ENCODE measurements at places on chromosomes 1 and 21.
A peak's percentile ranks its signal among the peaks of the same experiment; 100 is the strongest.

DNA sequence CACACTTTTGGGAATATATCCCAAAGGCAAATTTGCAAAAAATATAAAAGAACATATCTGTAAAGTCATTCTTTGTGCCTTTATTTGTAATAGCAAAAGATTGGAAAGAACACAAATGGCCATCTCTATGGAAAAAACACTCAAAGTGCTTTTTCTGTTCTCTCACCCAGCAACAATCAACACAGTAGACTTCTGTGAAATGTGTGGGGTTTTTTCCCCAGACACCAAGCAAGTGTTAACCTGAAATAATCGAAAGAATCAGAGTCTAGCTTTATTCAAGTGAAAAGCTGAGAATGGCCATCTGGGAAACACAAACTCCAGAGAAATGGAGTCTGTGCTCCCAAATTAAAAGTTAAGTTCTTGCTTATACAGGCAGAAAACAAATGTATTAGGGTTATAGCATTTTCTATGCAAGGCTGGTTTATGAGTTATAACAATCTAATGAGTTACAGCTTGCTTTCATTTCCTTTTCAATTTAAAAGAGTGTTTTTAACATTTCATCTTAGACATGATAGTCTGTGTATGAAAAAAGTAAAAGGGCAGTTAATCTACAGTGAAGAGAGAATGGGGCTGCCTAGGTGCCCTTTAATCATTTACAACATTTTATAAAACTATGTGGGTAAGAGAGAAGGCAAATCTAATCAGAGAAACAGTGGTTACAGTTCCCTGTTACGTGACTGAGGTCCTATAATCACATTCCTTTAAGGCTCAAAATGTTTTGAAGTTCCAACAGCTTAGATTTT is 46.6 kb downstream of the SLC30A7 start:
- peaks cover 28% of the 10 kb centered on the region for H3K36me3 ChIP-seq
- no peak overlapping the region for H3K27ac ChIP-seq
- H3K27me3 ChIP-seq, result no peaks in the 10 kb centered on the region
- H3K4me1 ChIP-seq, result no peaks in the 10 kb centered on the region
- no peak overlapping the region for H3K4me3 ChIP-seq
- DNase-seq, result no peak

- no peak overlapping the region for H3K27ac ChIP-seq
- DNase-seq, result no peak
- peaks cover 3% of the 10 kb centered on the region for H3K4me1 ChIP-seq
Measured at GRCh38 chr1:220511179-220511578, 16.8 kb upstream of the MARK1 start.

- H3K36me3 ChIP-seq, result no peaks in the 10 kb centered on the region
- H3K27me3 ChIP-seq, result no peaks in the 10 kb centered on the region
- no peaks in the 10 kb centered on the region for H3K4me1 ChIP-seq
- H3K4me3 ChIP-seq, result no peak overlapping the region
- DNase-seq, result no peak
Measured at GRCh38 chr1:236273358-236273757, 8.4 kb downstream of the ERO1B start.

DNA sequence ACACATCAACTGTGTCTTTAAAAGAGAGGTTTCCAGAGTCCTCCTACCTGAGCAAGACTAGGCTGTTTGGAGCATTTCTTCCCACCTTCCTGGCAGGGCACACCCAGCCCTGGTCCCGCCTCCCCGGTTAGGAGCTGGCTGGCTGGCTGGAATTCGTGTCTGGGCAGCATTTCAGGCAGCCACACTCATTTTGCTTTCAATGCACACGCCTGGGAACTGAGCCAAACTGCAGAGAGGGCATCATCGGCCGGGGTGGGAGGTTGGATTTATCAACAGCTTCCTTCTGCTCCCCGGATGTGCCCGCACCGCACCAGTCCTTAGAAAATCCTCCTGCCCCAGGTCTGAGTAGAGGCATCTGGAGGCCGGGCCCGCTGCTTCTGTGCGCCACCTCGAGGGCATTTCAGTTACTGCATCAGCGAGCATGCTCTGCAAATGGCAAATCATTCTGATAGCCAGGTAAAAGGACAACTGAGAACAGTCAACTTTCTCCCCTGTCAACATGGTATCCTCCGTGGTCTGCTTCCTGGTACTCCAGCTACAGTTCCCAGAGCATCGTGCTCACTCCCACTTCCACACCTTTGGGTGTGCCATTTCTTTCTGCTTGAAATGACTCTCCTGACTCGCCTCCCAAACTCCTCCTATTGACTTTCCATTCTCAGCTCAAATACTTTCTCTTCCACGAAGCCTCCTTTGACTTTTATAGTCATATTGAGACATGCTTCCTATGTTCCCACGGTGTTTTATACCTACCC is 20.6 kb downstream of the TCEA3 start:
- H3K27ac ChIP-seq, result peak overlapping the region; percentile 42
- DNase-seq, result peak; percentile 95
- H3K36me3 ChIP-seq, result peaks cover 5% of the 10 kb centered on the region

- peaks cover 41% of the 10 kb centered on the region for H3K4me1 ChIP-seq
- peak overlapping the region; percentile 31 for H3K27ac ChIP-seq
- no peak overlapping the region for H3K4me3 ChIP-seq
- no peak for DNase-seq
Measured at GRCh38 chr1:234866007-234866866, 256.3 kb upstream of the IRF2BP2 start.

DNA sequence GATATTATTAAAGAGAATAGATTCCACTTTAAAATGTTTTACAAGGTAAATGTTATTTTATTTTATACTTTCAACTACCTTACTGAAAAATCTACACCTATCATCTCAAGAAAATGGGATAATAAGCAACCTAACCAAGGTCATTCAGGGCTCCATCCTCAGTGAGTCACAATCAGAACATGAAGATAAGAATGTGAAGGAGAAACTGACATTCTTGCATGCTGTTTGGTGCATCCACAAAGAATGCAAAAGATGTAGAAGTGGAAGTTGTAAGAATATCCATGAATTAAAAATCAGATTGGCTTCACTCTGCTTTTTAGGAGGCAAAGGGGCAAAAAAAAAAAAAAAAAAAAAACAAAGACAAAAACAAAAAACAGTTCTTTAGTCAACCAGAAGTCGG is 6.5 kb downstream of the WARS2 start:
- peaks cover 5% of the 10 kb centered on the region for H3K4me1 ChIP-seq
- no peak overlapping the region for H3K4me3 ChIP-seq
- no peak overlapping the region for H3K27ac ChIP-seq
- no peaks in the 10 kb centered on the region for H3K36me3 ChIP-seq
- DNase-seq, result no peak

GRCh38 chr1:119662034-119662437 is 14.0 kb upstream of the ZNF697 start:
- no peak for DNase-seq
- no peak overlapping the region for H3K4me3 ChIP-seq
- no peaks in the 10 kb centered on the region for H3K4me1 ChIP-seq
- H3K36me3 ChIP-seq, result no peaks in the 10 kb centered on the region

- no peak for DNase-seq
- no peaks in the 10 kb centered on the region for H3K27me3 ChIP-seq
- no peak overlapping the region for H3K27ac ChIP-seq
- H3K4me3 ChIP-seq, result no peak overlapping the region
- no peaks in the 10 kb centered on the region for H3K36me3 ChIP-seq
Measured at GRCh38 chr1:85599681-85600080, 19.1 kb downstream of the CCN1 start.

- H3K36me3 ChIP-seq, result peaks cover 2% of the 10 kb centered on the region
- H3K27me3 ChIP-seq, result no peaks in the 10 kb centered on the region
- H3K4me3 ChIP-seq, result peak overlapping the region; percentile 74
- H3K4me1 ChIP-seq, result peaks cover 66% of the 10 kb centered on the region
Measured at GRCh38 chr1:61083013-61083806, 849 bp downstream of the NFIA start.

GRCh38 chr21:27047283-27047657 is 80.4 kb upstream of the ADAMTS5 start:
- H3K27me3 ChIP-seq, result no peaks in the 10 kb centered on the region
- peak overlapping the region; percentile 29 for H3K27ac ChIP-seq
- DNase-seq, result no peak
- H3K4me1 ChIP-seq, result peaks cover 14% of the 10 kb centered on the region
- H3K4me3 ChIP-seq, result no peak overlapping the region

- H3K4me3 ChIP-seq, result peak within 1 kb of the TSS; percentile 71
- H3K27me3 ChIP-seq, result no peaks in the 10 kb centered on the region
- H3K4me1 ChIP-seq, result peaks cover 44% of the 10 kb centered on the region
- peak within 1 kb of the TSS; percentile 90 for H3K27ac ChIP-seq
- peak; percentile 88 for DNase-seq
- H3K36me3 ChIP-seq, result no peaks in the 10 kb centered on the region
Measured at GRCh38 chr1:157045250-157046218, at the start of gene ARHGEF11. Gene ARHGEF11 (minus strand): TSS chr1:157045742. CDS start chr1:157044330, 1,412 bp downstream.

GRCh38 chr1:29586991-29587745 is 350.8 kb downstream of the PTPRU start:
- H3K27ac ChIP-seq, result no peak overlapping the region
- no peak for DNase-seq
- no peaks in the 10 kb centered on the region for H3K36me3 ChIP-seq
- H3K4me1 ChIP-seq, result no peaks in the 10 kb centered on the region
- H3K27me3 ChIP-seq, result peaks cover 13% of the 10 kb centered on the region

DNA sequence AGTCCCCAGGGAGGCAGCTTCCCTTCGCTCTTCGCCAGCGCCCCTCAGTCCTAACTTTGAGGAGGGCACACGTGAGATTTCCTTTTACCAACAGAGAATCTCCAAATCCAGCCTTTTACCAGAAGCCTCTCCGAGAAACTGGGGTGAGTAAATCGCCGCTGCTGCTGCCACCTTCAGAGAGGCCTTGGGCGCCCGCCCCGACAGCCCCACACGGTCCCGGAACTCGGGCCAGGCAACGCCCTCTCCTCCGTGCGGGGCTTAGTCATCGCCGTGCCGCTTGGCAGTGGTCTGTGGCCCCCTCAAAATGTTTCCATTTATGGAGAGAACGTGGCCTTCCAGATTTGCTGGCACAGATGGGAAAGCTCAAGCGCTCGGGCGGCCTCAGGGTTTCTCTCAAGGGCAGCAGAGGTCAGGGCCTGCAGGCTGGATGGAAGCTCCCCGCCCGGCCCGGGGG is 41.4 kb upstream of the COL6A2 start:
- peaks cover 4% of the 10 kb centered on the region for H3K27me3 ChIP-seq
- H3K36me3 ChIP-seq, result no peaks in the 10 kb centered on the region
- no peak overlapping the region for H3K4me3 ChIP-seq
- peak; percentile 86 for DNase-seq
- peaks cover 55% of the 10 kb centered on the region for H3K4me1 ChIP-seq

GRCh38 chr1:165747632-165748447 is 20.8 kb downstream of the TMCO1 start:
- H3K4me1 ChIP-seq, result no peaks in the 10 kb centered on the region
- H3K36me3 ChIP-seq, result peaks cover 58% of the 10 kb centered on the region
- DNase-seq, result no peak
- H3K4me3 ChIP-seq, result no peak overlapping the region
- no peak overlapping the region for H3K27ac ChIP-seq
- no peaks in the 10 kb centered on the region for H3K27me3 ChIP-seq

DNA sequence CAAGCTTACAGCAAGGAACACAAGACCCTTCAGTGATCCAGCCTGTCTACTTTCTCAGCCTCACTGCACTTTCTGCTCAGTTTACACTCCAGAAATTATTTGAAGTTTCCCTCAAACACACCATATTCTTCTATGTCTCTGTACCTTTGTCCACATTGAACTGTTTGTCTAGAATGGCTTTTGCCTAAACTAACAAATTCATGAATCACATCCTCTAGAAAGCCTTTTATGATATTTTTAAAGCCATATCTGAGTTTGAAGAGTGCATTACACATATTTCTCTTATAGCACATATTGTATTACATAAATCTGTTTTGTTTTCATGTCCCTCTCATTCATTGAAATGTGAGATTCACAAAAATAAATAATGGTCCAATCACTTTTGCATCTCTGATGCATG is 446.0 kb upstream of the ZRANB2 start:
- H3K4me1 ChIP-seq, result no peaks in the 10 kb centered on the region
- H3K27ac ChIP-seq, result no peak overlapping the region
- no peak overlapping the region for H3K4me3 ChIP-seq
- no peak for DNase-seq
- H3K36me3 ChIP-seq, result no peaks in the 10 kb centered on the region
- H3K27me3 ChIP-seq, result no peaks in the 10 kb centered on the region

GRCh38 chr1:37502104-37502503 is 12.5 kb downstream of the MEAF6 start:
- H3K27ac ChIP-seq, result no peak overlapping the region
- DNase-seq, result no peak
- peaks cover 78% of the 10 kb centered on the region for H3K36me3 ChIP-seq
- no peaks in the 10 kb centered on the region for H3K27me3 ChIP-seq
- peaks cover 10% of the 10 kb centered on the region for H3K4me1 ChIP-seq
- no peak overlapping the region for H3K4me3 ChIP-seq

DNA sequence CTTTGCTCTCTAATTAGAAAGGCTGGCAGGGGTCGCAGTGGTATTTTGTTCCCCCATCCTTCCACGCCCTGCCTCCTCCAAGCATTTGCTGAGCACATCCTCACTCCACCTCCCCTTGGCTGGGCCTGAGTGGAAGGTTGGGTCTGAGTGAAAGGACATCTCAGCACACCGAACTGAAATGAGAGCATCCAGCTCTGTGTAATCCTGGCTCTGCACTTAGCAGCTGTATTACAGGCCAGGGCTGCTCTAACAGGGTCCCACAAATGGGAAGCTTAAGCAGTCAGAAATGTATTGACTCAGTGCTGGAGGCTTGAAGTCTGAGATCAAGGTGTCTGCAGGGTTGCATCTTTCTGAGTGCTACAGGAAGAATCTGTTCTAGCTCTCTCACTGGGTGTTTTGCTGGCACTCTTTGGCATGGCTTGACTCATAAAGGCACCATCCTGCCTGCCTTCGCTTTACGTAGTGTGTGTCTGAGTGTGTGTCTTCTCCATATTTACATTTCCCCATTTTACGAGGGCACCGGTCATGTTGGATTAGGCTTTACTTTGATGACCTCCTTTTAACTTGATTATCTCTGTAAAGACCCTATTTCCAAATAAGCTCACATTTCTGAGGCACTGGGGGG is 48.5 kb upstream of the IGSF21 start:
- peaks cover 61% of the 10 kb centered on the region for H3K27me3 ChIP-seq
- H3K4me3 ChIP-seq, result no peak overlapping the region
- H3K4me1 ChIP-seq, result no peaks in the 10 kb centered on the region
- no peak overlapping the region for H3K27ac ChIP-seq

DNA sequence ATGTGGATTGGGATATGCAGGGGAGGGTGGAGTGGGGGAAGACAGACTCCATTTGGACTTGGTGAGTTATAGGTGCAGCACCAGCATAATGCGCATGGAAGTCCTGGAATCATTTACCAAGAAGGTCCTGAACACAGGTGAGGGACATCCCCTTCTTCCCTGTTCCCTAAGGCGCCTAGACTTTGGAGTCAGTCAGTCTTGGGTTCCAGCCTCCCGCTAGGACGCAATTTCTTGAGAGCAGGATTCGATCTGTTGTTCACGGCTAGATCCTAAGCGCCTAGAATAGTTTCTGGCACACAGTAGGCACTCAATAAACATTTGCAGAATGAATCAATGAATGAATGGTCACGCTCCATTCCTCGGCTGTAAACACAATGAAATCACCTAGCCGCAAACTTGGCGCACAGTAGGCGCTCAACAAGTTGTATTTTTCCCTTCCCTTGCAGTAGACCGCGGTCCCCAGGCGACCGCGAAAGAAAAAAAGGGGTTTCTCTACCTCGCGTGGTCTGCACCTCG is 1.0 kb upstream of the AK4 start:
- no peaks in the 10 kb centered on the region for H3K27me3 ChIP-seq
- H3K27ac ChIP-seq, result peak overlapping the region; percentile 85
- H3K36me3 ChIP-seq, result no peaks in the 10 kb centered on the region
- no peak for DNase-seq
- H3K4me3 ChIP-seq, result peak overlapping the region; percentile 92
- H3K4me1 ChIP-seq, result peaks cover 23% of the 10 kb centered on the region

All from suprapubic skin (tissue), 4 donors.